ENCODE measurements at places on chromosomes 5 and 9.

- no peak for DNase-seq
Measured at GRCh38 chr9:82149501-82149946, 161.0 kb downstream of the SPATA31D1 start.

DNA sequence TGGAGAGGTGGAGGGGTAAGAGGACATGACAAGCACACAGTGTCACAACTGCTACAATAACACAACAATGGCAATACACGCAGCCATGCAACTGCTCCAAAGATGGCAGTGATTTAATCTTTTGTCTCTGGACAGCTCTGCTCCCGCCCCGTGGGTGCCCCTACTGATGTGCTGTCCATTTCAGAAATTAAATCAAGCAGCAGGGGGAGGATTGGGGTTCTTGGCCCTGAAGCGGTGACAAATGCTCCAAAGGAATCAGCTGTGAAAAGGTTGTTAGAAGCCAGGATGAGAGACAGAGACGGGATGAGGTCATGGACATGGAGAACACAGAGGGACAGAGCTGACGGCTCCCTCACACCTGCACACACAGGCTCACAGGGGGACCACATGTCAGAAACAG is 22.6 kb downstream of the CNTFR start:
- DNase-seq = no peak

DNA sequence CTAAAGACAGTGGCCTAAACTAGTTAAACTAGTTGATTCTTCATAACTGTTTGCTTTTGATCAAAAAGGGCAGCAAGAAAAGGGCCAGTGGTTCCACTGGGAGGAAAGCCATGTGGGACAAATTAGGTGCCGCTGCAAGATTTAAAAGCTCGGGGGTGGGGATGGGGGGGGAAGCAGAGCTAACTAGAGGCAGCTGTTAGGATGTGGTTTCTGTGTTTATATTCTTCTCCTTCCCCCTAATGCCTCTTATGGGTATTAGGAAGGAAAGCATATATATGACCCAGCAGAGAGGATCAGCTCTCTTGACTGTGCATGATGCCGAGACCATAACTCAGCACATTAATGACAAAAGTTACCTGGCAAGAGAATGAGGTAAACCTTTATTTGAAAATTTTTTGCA is 65.7 kb downstream of the EFNA5 start:
- DNase-seq = no peak

DNA sequence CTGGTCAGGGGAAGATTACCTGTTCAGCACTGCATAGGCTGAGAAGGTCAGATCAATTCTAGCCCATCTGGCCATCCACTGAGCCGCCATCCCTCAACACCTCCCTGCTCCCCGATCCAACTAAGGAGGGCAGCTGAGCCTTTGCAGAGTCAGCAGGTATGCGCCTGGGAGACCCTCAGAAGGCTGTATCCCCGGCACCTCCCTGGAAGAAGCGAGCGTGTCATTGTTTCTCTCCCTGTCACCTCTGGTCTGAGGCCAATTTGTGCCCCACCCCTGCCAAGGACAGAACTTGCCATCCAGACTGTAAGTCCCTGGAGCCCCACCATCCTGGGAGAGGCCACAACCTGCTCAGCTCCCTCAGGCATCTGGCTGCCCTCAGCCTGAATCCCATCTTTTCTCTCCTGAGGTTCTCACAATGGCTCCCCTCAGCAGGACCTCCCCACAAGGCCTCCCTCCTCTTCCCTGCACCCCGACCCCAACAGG is 2.6 kb downstream of the CLTB start:
- no peak for DNase-seq
